Natural killer cell (primary cell): ENCODE measurements at places on chromosomes 11 and 22. TPM values are rescaled to one million over a fixed set of nuclear protein-coding genes. Genes with fewer than 3 reads are reported as not detected.

GRCh38 chr11:77081381-77081851 is 14.6 kb downstream of the CAPN5 start:
- no peak for DNase-seq

- no peak for DNase-seq
Observed at GRCh38 chr11:130100381-130101095, 30.8 kb downstream of the APLP2 start.

GRCh38 chr11:13883042-13883441 is 79.5 kb upstream of the SPON1 start:
- no peak for DNase-seq

Gene ARHGAP8
- total RNA-seq: 26.5 TPM

DNA sequence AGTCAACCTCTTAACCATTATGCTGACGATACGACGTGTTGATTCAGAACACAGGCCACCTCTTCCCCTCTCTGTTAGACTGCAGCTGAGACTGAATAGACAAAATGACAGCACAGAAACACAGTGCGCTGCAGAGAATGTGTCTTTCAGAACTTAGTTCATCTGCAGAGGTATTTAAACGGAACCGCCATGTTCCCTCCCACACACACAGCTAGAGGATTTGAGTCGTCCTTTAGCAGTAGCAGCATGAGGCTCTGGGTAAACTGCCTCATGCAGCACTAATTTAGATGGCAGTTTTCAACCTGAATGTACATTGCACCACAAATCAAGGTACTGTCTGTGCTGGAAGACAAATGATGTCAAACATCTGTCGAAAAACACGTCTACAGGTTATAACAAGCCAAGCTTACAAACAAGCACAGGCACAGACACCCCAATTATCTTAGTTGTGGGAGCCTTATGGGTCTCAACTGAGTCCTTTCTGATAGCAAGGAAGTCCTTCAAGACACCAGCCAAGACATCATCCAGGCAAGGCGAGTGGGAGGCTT is 76.6 kb upstream of the LRRC4C start:
- no peak for DNase-seq

DNA sequence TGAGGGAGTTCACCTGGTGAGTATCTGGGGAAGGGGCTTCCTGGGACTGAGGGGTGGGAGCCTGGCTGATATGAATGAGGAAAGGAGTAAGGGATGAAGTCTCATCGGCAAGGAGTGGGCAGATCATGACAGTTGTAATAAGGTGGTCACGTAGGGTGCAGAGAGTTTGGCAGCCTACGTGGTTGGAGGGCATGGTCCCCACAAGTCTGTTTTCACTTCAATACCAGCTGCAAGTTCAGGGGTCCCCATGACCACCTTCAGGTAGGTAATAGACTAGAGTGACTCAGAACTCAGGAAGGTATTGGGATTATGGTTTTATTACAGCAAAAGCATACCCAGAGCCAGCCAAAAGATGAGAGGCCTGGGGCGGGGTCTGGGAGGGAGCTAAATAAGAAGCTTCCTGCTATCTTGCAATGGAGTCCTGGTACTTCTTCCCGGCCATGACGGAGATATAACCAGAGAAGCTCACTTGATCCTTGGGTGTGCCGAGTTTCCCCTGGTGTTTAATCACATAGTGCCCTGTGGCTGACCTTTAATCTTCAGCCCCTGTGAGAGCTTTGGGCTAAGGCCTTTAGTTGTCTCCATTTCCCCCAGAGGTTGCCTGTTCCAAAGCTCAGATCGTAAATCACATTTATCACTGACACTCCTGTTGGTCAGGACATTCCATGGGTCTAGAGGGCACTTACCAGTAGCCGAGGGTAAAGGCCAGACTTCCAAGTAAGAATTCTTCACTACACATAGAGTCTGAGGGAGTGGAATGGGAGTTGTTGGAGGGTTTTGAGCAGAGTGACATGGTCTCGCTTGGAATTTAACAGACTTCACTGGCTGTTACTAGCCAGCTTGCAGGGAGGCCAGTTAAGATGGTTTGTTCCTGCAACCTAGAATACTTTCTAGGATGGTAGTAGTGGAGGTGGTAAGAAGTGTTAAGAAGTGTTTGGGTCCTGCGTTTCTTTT is 9.1 kb downstream of the SLC3A2 start:
- DNase-seq: no peak

Gene ROBO3
- total RNA-seq: 23.8 TPM

Gene RFPL2
- total RNA-seq: not detected

DNA sequence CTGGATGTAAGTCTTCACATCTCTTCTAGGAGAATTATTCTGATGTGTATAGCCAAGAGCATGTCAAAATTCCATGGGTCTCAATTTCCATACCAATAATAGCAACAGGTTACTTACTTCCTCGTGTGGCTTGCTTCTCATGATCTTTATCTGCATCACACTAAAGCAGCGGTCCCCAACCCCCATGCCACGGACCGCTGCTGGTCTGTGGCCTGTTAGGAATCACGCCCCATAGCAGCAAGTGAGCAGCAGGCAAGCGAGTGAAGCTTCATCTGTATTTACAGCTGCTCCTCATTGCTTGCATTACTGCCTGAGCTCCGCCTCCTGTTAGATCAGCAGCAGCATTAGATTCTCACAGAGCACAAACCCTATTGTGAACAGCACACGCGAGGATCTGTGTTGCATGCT is 28.9 kb upstream of the SLC25A1 start:
- no peak for DNase-seq

DNA sequence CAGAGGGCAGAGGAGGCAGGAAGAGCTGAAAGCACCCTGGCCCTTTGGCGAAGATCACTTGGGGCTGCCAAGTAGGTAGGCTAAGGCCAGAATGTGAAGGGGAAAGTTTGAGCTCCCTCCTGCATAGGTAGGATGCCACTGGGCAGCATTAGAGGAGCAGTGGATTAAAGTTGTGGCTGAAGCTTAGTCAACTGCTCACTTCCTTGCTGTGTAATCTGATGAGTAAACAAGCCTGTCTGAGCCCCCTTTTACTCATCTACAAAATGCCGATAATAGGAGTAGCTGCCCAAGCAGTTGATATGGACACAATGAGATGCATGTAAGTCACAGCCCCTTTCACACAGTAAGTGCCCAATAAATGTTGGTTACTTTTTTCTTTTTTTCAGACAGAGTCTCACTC is 216.4 kb downstream of the MN1 start:
- no peak for DNase-seq

- peak; percentile 79 for DNase-seq
Observed at GRCh38 chr22:38353142-38353629, 36.0 kb upstream of the CSNK1E start.

GRCh38 chr11:70504246-70505020 is 106.1 kb downstream of the CTTN start:
- no peak for DNase-seq

GRCh38 chr11:61834278-61835048 is 6.4 kb downstream of the FADS2 start:
- DNase-seq: peak; percentile 69

DNA sequence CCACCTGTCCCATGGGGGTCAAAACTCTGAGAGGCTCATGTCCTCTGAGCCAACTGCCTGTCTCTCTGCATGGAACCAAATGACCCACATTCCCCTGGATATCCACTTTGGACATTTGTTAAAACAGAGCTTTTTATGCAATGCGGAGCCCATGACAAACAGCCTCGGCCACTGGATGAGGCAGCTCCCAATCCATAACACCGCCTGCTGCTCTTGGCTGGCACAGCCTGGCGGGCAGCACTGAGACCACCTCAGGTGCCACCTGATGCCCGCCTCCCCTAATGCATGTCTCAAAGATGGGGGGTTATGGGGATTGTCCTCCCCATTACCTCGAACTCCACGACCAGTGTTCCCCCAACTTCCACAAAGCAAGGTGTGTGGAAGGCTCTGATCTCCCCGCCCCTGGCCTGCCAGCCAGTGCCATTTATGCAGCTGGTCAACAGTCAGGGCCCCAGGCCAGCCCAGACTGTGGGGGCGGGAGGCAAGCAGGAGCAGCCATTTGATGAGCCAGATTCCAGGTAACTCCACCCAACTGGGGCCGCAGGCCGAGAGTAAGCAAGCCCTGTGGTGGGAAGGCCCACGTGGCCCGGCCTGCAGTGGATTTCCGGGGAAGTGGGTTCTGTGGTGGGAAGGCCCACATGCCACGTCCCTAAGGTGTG is 84.2 kb downstream of the PHF21B start:
- no peak for DNase-seq
